ENCODE measurements at places on chromosomes 13 and 19. TPM values are rescaled to one million over a fixed set of nuclear protein-coding genes. Genes with fewer than 3 reads are reported as not detected.

Gene SPIB
- total RNA-seq: not detected

DNA sequence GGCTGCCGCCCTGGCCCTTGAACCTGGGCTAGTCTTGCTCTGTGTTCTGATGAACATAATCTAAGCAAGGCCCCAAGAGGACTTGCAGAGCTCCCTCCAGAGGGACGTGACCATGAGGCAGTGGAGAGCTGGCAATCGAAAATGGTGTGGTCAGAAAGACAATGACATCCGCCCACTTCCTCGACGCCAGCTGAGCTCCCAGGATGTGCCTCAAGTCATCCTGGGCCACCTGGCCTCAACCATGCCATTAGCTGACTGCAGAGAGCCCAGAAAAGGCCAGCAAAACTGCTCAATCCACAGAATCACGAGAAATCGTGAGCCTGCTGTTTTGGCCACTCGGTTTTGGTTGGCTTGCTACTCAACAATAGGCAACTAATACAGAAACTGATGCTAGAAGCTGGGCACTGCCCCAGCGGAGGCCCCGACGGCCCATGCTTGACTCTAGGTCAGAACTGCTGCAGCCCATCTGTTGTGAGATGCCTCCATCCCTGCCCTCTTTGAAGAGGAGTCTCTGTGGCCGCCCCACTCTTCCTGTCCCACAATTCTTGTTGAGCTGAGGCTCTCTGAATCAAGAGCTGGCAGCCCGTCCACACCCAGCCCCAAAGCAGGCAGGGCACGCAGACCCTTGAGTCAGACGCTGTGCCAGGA is 53.3 kb downstream of the STK24 start:
- no peak for DNase-seq

Gene SERPINE3
- total RNA-seq: not detected

DNA sequence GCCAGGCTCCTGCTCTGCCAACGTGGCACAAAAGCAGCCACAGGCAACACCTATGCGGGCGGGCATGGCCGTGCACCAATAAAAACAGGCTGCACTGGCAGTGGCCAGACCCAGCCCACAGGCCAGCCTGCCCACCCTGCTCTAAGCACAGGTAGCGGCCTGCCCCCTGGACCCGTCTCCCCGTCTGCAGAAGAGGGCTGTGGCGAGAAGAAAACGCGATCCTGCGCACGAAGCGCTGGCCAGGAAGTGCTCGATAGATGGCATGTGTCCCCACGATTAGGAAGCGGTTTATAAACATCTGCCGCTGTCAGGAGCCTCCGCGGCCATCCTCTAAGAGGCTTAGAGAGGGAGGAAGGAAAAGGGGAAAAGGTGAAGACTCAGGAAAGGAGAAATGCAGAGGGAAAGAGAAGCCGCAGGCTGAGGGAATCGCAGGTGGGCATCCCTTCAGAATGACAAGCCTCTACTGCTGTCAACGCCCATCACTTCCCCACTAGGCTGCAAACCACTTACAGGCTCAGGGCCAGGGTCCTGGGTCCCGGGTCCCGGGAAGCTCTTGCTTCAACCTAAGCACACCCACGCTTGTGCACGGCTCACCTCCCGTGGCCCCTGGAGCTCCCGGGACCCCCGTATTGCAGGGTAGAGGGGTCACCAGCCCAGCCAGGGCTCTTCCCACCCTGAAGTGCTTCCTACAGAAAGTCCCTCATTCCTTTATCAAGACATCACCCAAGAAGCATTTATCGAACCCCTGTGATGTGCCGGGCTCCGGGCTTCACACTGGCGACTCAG is 10.5 kb downstream of the MLLT1 start:
- peak; percentile 20 for DNase-seq

Gene ACOD1
- not detected for total RNA-seq

GRCh38 chr19:617551-618246 is 15.6 kb downstream of the POLRMT start:
- no peak for DNase-seq

DNA sequence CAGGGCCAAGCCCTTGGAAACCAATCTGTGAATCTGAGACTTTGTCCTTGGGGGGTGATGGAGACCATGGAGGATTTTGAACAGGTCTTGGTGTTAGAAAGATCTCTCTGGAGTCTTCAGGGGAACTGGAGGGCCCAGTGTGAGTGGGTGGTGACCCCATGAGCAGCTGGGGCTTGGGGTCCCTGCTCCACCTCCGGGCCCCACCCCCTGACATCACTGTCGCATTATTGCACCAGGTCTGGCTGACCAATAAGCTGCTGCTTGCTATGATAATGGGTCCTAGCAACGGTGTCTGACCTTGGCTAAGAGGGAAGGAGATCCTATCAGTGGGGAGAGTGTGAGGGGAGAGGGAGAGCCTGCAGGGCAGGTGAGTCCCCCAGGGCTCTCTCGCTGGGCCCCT is at the start of gene IRGC:
IRGC (plus strand) TSS at position 301 of the 400 bp plus-strand sequence. CDS start 2,483 bp downstream, outside the sequence.
- DNase-seq: no peak

All from lung microvascular endothelial cell (primary cell).